GM03348 (cell line): ENCODE measurements at places on chromosomes 12 and 14.

DNA sequence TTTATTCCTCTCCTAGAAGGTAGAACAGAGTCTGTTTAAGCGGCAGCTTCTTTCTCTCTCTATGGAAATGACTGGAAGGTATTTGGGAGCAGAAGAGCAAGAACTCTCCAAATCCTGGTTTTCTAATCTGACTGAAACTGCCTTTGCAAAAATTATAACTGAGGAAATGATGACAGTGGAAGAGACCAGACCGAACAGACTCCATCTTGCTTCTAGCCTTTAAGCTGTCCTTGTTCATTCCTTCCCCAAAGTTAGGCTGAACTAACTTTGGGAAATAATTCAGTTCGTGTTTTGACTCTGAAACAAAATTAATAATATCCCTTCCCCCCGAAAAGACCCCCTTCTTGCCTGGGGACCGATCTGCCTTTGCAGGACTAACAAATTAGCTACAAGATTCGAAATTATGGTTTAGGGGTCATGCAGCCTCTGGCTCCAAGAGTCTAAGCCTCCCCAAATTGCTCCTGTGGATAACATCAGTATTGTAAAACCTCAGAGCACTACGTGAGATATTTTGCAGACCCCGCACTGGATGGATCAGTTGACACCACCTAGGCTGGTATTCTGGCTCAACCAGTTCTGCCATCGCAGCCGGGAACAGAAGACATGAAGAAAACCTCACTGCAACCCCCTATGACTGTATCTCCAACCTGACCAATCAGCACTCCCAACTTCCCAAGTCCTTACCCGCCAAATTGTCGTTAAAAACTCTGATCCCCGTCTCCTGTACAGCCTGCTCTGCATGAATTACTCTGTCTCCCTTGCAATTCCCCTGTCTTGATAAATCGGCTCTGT, 14.1 kb downstream of the SELPLG start:
- no peak for DNase-seq

GRCh38 chr12:93089805-93090569, 160.9 kb upstream of the EEA1 start:
- no peak for DNase-seq

DNA sequence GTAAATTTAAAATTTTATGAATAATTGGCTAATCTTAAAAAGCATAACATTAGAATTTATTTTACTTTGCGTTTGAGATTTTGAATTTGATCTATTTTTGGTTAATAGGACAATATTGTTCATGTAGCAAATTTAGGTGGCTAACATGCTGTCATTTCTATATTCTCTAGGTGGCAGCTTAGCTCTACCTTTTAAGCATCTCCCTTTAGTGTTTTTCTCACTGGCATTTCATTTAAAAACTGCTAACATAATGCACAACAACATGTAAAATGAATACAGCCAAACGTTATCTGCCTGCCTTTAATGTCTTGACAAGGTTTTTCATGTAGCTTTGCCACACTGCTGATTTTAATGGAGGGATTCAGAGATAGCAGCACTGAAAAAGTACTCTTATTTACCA, 272.4 kb upstream of the FBXO33 start:
- no peak for DNase-seq

DNA sequence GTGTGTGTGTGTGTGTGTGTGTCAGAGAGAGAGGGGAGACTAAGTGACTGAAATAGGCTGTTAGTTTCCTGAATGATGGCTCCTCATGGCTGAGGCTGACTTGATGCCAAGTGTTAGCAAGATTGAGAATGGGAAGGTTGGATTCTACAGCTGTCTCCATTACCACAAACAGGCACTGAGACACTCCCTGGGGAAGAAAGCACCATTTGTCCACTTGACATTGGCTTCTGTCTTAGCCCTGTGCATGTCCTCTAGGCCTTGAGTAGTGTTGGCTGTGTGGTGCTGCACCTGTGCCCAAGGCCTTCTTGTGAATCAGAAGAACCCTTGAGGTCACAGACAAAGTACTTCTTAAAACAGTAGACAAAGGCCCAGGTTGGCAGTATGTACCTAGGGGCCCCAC, 15.6 kb downstream of the ERG28 start:
- DNase-seq = no peak

- DNase-seq = no peak
Measured at GRCh38 chr12:129839679-129840078, 64.1 kb downstream of the TMEM132D start.

GRCh38 chr14:59464486-59465315, 479 bp downstream of the GPR135 start:
- DNase-seq = peak; percentile 77

- DNase-seq = no peak
Measured at GRCh38 chr14:104792101-104792884, 3.3 kb downstream of the AKT1 start.

- no peak for DNase-seq
Measured at GRCh38 chr12:2238111-2238510, 185.3 kb downstream of the CACNA1C start.

GRCh38 chr12:112967306-112967705, 11.0 kb upstream of the OAS2 start:
- no peak for DNase-seq

- no peak for DNase-seq
Measured at GRCh38 chr14:81275305-81276072, 54.7 kb upstream of the GTF2A1 start.

DNA sequence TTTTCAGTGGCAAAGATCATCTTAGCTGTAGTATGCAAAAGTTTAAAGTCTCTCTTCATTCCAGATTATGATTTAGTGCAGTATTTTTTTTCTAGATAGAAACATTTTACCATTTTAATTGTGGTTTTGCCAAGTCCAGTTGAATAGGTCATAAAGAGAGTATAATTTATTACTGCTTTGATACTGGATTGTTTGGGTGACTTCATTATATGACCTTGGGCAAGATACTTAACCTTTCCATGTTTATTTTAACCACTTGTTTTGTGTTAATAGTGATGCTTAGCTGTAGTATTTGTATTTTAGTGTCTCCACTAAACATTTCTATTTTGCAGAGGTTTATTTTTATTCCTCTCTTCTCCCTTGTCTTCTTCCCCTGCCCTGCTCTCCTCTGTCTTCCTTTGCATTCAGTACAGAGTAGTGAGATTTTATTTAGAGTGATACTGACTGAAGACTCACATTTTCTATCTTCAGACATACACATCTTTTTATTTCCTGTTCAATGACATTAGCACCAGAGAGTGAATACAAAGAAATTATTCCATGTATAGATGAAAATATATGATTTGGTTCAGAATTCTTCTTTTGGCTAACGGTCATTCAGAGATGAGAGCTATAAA, 215.2 kb downstream of the ERC1 start:
- no peak for DNase-seq
